Activated T-helper 1 cell treated with Interleukin-2 at 50 U/mL for 16 hours (primary cell): ENCODE measurements at places on chromosomes 5 and 9.

DNA sequence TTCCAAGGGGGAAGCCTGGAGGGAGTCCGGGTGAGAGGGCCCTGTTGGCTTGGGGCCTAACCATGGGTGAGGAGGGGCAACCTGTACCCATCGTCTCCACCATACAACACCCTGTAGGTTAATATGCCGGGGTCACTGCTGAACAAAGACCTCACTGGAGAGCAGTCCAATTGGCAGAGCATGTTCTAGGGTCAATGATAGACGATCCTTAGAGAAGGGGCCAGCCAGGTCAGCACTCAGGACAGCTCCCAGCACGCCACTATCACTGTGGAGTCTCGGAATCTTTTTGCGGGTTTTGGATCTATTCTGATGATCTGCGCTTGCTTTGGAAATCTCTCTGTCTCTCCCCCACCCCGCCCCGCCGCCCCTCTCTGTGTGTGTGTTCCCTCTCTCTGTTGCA lies 218.4 kb upstream of the MVB12B start:
- DNase-seq: no peak

- DNase-seq: no peak
These were observed 44.3 kb downstream of the SLC28A3 start for GRCh38 chr9:84296146-84296843.

DNA sequence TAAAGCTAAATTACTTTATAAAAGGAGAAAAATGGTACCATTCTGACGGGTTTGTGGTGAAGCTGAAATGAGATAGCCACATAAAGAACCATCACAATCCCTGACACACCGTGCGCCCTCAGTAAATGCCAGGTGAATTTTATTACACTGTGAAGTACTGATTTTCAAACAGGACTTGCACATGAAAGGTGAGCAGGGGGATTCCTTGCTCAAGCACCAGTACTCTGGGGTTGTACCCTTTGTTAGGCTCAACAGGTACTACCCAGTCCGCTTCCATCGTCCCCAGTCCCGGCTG lies 419 bp upstream of the RABGAP1 start:
- no peak for DNase-seq

GRCh38 chr9:108016446-108016845 lies 526.9 kb upstream of the KLF4 start:
- DNase-seq: no peak

DNA sequence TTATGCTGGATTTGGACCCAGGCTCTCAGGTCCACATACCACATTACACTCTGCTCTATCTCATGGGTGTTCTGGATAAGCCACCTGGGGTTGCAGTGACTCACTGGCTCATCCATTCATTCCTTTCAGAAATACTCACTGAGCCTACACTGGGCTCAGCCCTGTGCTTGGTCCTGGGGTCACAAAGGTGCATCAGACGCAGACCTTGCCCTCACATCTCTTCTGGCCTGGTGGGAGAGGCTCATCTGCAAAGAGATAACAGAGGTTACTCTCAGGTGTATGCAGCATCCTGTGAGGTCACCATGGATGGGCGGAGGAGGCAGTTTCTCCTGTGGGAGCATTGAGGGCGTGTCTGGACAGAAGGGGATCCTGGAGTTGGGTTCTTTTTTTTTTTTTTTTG lies 12.1 kb downstream of the CDHR2 start:
- DNase-seq: no peak

DNA sequence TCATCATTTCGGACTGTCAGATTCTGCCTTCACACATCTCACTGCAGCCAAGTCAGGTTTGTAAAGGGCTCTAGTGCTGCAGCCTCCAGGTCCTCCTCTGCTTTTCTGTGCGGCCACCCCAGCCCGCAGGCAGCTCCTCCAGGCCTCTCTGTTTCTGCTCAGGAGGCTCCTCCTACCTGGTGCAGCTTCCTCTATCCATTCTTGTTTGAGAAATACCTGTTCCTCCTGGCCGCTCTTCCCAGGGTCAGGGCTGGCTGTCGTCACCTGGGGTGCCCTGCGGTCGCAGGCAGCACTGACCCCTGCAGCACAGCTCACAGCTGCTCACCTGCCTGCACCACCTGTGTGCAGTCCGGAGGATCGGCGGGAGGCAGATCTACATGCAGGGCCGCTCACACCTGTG lies 387.7 kb upstream of the IRX4 start:
- no peak for DNase-seq

- no peak for DNase-seq
These were observed 443.4 kb upstream of the TRPC7 start for GRCh38 chr5:136808756-136809155.

- DNase-seq: peak; percentile 32
These were observed 50.5 kb upstream of the EXOC3 start for GRCh38 chr5:392431-392988.

- no peak for DNase-seq
These were observed 457.4 kb downstream of the CCDC171 start for GRCh38 chr9:16010221-16010620.

DNA sequence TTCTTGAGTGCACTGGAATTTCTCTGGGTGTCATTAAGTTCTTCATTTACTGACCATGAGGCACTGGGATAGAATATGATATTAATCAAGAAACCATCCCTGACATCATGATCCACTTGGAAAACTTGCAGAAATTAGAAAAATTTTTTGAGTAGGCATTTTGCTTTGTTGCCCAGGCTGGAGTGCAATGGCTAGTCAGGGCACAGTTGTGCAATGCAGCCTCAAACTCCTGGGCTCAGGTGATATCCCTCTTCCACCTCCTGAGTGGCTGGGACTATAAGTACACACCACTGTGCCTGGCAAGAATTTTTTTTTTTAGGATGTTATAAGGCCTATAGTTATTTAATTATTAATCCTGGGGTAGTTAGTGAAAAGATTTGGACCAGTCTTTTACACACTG lies 106.5 kb downstream of the STK32A start:
- DNase-seq: no peak

- DNase-seq: no peak
These were observed 1.7 kb downstream of the DCANP1 start for GRCh38 chr5:135445306-135445985.

DNA sequence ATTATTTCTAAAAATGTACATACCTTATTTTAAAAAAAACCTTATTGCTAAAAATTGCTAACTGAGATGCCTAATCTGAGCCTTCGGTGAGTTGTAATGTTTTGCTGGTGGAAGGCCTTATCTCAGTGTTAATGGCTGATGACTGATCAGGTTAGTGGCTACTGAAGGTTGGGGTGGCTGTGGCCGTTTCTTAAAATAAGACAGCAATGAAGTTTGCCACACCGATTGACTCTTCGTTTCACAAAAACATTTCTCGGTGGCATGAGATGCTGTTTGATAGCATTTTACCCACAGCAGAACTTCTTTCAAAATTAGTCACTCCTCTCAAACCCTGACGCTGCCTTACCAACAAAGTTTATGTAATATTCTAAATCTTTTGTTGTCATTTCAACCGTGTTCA lies 14.7 kb downstream of the CENPK start:
- no peak for DNase-seq

DNA sequence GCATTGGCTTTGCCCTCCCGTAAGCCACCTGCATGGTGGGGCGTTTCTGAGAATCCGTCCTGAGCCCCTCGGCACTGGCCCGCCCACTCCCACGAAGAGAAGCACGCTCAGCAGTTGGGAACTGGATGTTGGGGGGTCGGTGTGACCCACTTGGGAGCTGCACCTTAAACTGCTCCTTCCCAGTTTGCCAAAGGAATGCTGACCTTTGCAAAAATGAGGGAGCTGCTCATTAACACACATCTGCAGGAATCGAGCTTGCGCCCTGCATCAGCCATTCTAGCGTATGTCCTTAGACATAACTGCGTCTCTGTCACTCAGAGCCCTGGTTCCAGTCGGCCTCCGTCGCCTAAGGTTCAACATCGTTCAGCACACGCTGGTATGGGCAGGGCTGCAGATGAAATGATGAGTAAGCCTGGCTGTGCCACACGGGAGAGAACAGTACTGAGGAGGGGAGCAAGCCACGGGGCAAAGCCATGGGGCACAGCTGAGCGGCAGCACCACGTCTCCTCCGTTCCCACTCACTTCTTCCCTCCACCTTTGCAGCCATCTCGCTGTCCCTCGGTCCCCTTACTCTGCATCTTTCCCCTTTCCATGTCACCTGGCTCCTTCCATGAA lies 28.8 kb upstream of the NCS1 start:
- DNase-seq: no peak

GRCh38 chr5:14457476-14457875 lies 124.1 kb upstream of the OTULINL start:
- DNase-seq: no peak

DNA sequence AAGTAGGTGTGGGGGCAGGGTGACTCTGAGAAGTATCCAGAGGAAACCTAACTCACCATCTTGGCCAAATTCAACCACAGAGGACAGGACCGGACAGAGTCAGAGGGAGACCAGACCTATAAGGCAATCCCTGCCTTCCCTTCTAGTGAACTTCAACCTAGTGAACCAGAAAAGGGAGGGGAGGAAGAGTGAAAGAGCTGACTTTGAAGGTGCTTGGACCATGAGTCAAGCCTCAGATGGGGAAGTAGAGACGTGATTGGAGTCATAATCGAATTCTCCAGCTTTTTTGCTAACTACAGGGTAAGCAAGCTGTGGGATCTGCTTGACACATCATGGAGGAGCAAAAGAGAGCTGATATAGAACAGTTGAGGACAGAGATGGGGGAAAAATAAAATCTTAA lies 18.8 kb upstream of the KIF2A start:
- no peak for DNase-seq

- DNase-seq: no peak
These were observed 51.3 kb downstream of the TGFBI start for GRCh38 chr5:136080113-136080482.

DNA sequence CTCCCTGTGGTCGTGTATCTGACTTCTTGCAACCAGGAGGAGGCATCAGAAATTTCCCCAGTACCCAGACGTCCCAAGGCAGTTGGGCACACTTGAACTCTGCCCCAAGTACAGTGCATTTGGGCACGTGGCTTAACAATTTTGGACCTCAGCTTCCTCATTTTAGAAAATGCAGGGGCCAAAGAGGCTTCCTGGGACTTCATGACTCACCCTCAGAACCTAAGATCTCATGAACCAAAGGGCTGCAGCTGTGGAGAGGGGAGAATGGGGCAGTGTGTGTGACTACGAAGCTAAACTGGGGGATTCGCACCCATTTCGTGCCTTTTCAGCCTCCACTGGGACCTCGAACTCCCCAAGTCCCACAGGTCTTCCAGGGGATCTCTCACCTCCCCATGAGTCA lies 59.2 kb downstream of the SYK start:
- DNase-seq: no peak

DNA sequence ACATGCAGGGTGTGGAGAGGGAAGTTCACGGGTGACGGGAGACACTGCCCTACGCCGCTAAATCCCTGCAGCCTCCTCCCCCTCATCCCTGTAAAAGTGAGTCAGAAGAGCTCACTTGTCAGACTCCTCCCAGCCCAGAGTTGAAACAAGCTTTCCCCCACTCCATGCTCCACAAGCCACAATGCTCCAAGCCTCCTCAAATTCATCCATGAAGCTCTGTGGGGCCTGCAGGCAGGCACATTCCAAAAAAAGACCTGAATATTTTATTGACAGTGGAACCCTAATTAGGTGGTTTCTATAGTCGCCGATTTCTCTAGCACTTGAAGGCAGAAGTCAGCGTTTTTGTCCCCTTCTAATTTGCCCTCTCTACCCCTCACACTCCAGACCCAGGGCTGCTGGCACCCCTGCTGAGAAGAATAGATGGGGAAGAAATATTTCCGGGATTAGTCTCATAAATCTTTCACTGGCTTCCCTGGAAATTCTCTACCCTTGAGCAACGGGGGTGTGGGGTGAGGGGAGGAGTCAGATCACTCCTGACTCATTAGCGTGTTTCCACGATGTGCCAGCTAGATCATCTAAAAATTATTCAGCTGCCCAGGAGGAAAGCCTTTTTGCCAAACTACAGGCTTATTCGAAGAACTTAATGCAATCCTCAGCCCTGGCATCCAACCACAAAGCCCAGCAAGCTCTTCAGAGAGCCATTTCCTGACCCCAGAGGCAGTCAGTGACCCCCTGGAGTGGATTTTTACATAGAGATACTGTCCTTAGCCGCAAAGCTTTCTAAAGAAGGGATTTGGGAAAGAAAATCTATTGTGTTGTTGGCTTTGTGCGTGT lies 97.1 kb downstream of the ENC1 start:
- DNase-seq: no peak

- DNase-seq: no peak
These were observed 5.5 kb upstream of the PSAT1 start for GRCh38 chr9:78291240-78291925.

DNA sequence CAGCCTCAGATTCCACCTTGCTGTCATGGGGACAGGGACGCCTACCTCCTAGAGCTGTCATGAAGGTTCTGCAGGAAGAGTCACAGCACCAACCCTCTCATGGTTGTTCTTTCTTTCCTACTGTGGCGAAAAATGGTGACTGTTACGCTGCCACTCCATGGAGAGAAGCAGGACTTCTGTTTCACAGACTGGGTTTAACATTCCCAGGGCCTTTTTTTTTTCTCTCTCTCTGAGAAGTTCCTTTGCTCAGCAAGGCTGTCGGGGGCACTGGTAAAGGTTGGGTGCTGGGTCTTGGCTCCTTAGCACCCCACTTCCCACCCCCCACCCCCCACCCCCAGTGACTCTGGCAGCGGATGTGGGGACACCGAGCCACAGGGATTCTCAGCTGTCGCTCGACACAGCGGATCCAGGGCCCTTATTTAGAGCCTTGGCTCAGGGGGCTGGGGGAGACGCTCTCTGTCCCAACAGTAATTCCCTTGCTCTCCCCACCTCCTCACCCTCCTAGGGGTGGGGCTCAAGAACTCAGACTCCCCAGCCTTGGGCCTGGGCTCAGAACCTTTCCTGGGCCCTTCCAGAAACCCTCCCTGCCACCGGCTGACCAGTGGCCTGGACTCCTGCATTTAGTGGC lies 34.4 kb downstream of the DUSP1 start:
- DNase-seq: no peak

- no peak for DNase-seq
These were observed 53.0 kb upstream of the ALDH1B1 start for GRCh38 chr9:38339496-38339895.

DNA sequence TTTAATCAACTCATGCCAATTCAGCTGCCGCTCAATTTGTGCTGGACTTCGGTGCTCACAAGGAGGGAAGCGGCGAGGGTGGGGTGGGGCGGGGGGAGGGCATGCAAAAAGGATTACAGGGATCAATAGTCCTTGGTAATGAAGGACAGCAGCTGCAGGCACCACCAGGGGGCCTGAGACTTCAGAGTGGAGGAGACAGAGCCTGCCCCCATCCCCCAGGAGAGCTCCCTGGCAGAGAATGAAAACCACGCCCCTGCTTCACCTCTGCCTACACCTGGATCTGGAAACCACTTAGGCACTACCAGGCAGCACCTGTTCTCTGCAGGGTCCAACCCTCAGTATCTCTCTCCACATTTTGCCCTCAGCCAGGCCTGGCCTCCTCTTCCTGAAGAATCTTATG lies 155.6 kb downstream of the TRIM32 start:
- no peak for DNase-seq

- DNase-seq: no peak
These were observed 70.2 kb downstream of the PKD2L2 start for GRCh38 chr5:137959488-137959887.
